ENCODE measurements at places on chromosomes 11 and 22.

- DNase-seq = no peak
Measured at GRCh38 chr11:33268945-33269540, 11.9 kb downstream of the HIPK3 start.

GRCh38 chr22:37221424-37222333 lies 9.4 kb upstream of the SSTR3 start:
- DNase-seq = no peak

DNA sequence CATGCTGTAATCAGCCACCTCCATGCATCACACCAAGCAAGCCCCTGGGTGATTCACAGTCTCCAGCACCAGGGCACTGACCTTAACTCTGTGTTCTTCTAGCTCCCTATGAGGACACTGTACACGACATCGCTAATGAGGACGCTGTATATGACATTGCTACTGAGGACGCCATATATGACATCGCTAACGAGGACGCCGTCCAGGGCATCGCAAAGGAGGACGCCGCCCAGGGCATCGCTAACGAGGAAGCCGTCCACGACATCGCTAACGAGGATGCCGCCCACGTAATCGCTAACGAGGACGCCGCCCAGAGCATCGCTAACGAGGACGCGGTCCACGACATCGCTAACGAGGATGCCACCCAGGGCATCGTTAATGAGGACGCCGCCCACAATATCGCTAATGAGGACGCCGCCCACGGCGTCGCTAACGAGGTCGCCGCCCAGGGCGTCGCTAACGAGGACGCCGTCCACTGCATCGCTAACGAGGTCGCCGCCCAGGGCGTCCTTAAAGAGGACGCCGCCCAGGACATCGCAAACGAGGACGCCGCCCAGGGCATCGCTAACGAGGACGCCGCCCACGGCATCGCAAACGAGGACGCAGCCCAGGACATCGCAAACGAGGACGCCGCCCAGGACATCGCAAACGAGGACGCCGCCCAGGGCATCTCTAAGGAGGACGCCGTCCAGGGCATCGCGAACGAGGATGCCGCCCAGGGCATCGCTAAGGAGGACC lies 34.5 kb upstream of the DGCR6L start:
- no peak for DNase-seq

DNA sequence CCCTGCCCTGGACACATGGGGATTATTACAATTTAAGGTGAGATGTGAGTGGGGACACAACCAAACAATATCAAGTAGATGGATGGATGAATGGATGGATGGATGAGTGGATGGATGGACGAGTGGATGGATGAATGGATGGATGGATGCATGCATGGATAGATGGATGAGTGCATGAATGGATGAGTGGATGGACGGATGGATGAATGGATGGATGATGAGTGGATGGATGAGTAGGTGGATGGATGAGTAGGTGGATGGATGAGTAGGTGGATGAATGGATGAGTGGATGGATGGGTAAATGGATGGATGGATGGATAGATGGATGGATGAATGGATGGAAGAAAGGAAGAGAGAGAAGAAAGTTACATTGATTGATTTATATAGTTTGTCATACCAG lies 859 bp downstream of the LINC01488 start:
- DNase-seq = no peak

DNA sequence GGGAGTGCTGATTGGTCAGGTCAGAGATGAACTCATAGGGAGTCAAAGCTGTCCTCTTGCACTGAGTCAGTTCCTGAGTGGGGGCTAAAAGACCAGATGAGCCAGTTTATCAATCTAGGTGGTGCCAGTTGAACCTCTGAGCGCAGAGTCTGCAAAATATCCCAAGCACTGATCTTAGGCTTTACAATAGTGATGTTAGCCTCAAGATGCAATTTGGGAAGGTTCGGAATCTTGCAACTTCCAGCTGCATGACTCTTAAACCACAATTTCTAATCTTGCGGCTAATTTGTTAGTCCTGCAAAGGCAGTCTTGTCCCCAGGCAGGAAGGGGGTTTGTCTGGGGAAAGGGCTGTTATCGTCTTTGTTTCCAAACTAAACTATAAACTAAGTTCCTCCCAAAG lies 92.3 kb upstream of the PARVA start:
- DNase-seq = peak; percentile 53
